ENCODE measurements at places on chromosomes 6 and 20.

- DNase-seq: no peak
Measured at GRCh38 chr20:62691487-62691886, 17.1 kb upstream of the NTSR1 start.

DNA sequence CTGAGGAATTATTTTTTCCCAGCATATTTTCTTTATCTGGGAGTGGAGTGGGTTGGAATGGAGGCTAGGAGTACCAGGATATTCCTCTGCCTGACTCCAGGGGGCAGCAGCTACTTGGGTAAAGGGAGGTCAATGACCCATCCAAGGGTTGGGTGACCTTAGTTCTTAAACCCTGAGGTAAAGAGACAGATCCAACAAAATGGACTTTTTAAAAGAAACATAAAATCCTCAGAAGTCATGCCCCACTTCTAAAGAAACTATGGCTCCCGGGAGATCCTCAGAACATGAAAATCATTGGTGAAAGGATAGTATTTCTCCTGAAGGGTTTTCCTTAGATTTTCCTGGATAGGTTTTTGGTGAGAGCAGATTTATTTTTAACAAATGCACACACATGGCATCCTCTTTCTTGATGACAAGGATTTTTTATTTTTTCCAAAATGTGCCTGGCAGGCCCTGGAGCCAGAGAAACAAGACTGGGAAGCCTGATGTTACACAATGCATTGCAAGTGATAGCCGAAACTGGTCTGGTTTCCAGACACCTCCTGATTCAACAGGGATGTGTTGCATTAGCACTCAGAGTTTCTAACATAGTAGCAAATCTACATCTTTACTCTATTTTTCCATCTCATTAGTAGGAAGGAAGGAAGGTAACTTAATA, 240.9 kb upstream of the BTBD3 start:
- DNase-seq: peak; percentile 71

GRCh38 chr20:34713194-34713943, 9.2 kb downstream of the TP53INP2 start:
- peak; percentile 98 for DNase-seq

DNA sequence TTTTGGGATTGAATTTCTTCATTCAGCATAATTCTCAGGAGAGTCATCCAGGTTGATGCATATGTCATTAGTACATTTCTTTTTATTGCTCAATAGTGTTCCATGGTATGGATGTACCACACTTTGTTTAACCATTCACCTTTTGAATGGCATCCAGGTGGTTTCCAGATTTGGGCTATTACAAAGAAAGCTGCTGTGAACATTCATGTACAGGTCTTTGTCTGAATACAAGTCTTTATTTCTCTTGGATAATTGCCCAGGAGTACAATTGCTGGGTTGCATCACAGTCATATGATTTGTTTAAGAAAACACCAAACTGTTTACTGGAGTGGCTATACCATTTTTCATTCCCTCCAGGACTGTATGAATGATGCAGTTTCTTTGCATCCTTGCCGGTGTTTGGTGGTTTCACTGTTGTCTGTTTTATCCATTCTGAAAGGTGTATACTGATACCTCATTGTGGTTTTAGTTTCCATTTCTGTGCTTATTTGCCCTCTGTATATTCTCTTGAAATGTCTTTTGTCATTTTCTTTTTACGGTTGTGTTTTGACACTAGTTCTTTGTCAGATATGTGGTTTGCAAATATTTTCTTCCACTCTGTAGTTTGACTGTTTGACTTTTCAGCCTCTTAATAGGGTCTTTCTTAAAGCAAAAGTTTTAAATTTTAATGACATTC, 8.8 kb downstream of the CDKAL1 start:
- DNase-seq: no peak

Data from hematopoietic multipotent progenitor cell treated with erythropoietin and hydrocortisone succinate and interleukin-3 and kit ligand, for 4 days (in vitro differentiated cells).